Stimulated activated CD4-positive, alpha-beta T cell treated with anti-CD3 and anti-CD28 coated beads, Interleukin-4, amount 100 ng/mL, for 48 hours (primary cell): ENCODE measurements at places on chromosomes 2 and 18.

GRCh38 chr2:46091961-46092667 is 205.1 kb upstream of the EPAS1 start:
- DNase-seq: no peak

DNA sequence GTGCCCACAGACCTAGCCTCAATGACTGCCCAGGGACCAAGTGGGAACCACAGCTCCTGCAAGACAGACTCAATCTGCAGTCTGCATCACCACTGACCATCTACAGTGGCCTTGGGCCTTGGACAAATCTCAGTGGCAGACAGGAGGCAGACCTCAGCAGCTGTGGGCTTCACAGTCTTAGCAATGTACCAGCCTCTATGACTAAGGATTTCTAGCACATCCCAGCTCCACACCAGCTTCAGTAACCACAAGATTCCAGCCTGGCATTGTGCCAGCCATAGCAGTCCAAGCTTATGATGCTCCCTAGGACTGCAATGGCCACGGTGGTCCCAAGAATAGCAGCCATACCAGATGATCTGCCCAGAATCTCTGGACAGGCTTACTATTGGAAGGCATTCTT is 19.6 kb upstream of the WDR75 start:
- DNase-seq: no peak

DNA sequence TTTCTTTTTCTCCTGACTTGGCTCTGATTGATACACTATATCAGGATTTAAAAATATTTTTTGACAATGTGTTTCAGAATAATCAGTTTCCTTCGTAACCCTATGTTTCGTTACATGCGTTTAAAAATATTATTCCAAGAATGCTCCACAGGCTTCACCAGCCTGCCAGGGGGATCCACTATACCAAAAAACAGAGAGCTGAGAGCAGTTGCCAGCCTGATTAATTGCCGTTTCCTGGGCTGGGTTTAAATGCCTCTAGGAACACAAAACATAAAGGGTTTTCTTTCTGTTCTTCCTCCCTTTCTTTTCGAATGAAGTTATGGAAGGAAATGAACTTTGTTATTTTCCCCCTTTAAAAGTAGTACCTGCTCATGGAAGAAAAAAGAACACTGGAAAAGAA is 47.9 kb downstream of the LRRFIP1 start:
- DNase-seq: no peak

DNA sequence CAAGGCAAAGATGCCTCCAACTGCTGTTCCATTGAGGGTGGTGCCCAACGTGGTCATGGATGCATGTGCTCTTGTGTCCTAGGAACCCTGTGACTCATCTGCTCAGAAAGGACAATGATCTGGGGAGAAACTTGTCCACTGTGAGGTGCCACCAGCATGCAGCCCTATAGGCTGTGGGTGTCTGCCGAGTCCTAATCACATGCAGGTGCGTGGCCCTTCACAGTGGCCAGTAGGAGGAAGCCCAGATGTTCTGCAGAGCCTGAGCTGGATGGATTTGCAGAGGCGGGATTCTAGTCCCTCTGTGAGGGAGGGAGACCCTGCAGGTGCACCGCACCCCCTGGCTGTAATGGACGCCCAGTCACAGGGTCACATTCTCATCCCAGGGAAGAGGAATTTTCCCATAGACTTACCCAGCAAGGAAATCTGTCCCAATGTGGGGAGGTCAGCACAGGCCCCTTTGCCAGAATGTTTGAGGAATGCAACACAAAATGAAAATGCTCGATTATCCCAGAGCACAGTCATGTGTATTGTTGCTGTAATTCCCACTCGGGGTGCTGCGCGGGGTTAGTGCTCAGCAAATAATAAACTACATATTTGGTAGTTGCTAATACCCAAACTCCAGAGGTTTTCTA is 13.9 kb downstream of the GDF7 start:
- no peak for DNase-seq

GRCh38 chr2:196466581-196466980 is 172.9 kb upstream of the CCDC150 start:
- DNase-seq: no peak
